ENCODE measurements at places on chromosomes 2 and 18.

GRCh38 chr2:149799013-149799705 is 211.6 kb upstream of the MMADHC start:
- no peak for DNase-seq

DNA sequence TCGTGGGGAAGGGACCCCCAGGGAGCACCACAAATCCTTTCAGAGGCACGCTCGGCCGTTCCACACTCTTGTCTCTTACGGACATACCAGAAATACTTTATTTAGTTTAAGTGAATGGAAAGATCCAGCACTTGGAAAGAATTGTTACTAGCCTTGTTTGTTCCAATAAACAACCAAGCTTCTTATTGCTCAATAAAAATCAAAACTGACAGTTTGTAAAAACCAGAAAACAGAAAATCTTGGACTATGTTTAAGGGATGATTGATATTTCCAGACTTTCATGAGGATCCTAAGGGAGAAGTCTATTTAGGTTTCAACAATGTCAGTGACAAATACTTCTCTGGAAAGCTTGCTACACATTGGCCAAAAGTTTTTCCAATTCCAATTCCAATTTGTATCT is 31.6 kb upstream of the CCBE1 start:
- DNase-seq: no peak

- DNase-seq: no peak
Measured at GRCh38 chr2:111171337-111171930, 50.7 kb downstream of the BCL2L11 start.

GRCh38 chr2:192437653-192438052 is 242.9 kb upstream of the TMEFF2 start:
- DNase-seq: no peak

DNA sequence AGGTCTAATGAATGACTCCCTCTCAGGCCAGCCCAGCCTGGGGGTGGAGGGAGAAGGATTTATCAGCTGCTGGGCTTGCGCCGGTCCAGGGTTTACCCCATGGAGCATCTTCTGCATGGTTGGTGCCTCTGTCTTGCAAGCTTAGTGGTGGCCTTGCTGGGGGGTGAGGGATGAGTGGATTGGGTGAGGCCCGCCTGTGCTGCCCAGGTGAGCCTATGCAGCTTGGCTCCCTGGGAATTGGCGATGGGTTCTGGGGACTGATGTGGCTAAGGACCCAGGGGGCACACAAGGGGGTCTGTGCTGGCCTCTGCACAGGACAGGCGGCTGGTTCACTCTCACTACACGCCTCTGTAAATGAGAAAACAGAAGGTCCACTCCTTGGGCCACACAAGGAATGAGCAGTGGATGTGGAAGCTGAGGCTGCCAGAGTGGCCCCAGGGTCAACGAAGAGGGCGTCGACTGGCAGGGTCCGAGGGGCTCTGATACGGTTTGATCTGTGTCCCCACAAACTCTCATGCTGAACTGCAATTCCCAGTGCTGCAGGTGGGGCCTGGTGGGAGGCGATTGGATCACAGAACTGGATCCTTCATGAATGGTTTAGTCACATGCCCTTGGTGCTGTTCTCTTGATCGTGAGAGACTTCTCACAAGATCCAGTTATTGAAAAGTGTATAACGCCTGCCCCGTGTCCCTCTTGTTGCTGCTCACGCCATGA is 151.6 kb upstream of the HDAC4 start:
- no peak for DNase-seq

DNA sequence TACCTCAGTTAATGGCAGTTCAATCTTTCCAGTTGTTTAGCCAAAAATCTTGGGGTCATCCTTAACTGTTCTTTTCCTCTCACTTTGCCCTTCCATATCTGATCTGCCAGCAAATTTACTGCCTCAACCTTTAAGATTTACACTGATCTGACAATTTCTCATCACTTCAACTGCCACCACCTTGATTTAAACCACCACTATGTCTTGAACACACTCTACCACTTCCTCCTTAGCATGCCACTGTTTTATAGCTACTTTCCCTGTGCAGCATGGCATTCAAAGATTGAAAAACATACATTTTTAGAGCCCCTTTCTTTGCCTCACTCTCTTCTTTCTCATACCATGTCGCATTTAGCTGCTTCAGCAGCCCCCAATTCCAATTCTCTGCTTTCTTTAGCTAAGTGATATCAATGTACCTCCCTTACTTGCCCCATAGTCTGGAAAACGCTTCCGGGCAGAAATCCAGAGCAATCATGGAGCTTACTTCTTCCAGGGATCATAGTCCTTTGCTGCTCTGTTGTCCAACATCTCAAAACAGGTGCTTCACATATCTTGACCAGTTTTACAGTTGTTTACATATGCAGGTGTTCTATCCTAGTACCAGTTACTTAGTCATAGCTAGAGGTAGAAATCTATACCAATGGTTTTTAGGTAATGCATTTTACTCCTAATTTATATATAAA is 10.9 kb downstream of the PGAP1 start:
- no peak for DNase-seq

- DNase-seq: no peak
Measured at GRCh38 chr2:200089756-200090109, 134.4 kb downstream of the MAIP1 start.

DNA sequence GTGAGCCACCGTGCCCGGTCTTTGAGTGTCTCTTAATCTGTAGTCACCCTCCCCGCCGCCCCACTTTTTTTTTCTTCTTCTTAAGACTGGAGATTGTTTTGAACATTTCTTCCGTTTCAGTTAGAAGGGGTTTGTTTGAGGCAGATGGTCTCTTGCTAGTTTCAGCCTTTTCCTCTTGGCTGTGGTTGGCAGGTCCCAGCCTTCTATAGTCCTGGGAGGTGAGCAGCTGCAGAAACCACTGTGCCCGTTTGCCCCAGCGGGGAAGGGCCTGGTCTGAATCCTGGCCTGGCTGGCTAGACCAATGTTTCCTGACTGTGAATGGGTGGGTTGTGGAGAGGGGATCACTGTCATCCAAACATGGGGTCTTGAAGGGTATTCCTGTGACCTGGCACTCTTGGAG is 30.1 kb upstream of the MCFD2 start:
- DNase-seq: no peak

DNA sequence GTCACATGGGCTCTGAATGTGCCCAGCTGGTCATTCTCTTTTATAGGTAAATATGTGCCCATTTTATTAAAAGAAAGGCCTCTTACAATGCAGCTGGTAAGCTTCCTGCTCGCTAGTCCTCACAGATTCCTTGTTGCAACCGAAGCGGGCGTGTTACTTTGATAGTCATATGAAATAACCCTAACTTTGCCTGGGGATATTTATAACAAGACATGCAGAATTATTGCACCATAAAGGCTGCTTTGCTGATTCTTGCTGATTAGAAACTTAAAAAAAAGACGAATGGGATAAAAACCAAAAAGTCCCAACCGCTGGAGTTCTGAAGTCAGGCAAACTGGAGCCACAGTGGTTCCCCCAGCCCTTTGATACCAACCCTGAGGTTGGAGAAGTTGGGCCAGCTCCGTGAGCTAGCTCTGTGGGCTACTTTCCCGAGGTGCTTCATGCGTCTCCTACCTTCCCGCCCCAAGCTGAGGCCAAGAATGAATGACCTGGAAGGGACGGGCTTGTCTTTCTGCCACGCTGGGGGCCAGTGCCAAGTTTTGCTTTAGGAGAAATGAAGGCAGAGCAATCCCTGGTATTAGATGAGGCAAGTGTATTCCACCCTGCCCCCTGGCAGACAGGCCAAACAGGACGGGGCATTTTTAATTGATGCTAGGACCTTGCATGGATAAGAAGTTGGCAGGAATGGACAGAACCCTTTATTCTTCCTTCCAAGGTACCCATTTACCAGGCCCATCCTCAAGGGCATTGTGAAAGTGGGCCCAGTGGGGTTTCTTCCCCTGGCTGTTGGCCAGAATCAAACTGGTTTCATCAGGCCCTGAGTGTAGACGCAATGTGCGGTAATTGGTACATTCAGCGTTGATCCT is 140.4 kb downstream of the KCTD1 start:
- DNase-seq: no peak

DNA sequence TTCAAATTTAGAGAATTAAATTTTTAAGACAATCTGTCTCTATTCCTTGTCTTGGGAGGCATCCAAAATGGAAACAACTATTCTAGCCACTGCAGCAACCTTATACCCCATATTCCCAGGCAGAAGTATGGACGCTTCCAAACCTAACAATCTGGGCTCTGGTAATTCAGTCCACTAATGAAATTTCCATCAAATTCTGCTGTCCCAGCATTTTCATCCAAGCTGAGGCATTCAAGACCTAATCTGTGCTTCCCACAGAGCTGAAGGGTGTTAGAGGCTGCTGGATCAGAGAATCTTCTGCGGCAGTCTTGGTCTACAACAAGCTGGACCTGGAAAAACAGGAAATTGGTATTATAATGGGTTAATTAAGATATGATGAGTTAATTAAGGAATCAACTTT is 42.5 kb upstream of the CYRIA start:
- DNase-seq: no peak

- DNase-seq: no peak
Measured at GRCh38 chr2:67663776-67664175, 266.6 kb downstream of the ETAA1 start.

GRCh38 chr2:69509011-69509749 is 71.9 kb upstream of the NFU1 start:
- DNase-seq: no peak

GRCh38 chr18:40058811-40059570 is 1896.0 kb upstream of the PIK3C3 start:
- no peak for DNase-seq

DNA sequence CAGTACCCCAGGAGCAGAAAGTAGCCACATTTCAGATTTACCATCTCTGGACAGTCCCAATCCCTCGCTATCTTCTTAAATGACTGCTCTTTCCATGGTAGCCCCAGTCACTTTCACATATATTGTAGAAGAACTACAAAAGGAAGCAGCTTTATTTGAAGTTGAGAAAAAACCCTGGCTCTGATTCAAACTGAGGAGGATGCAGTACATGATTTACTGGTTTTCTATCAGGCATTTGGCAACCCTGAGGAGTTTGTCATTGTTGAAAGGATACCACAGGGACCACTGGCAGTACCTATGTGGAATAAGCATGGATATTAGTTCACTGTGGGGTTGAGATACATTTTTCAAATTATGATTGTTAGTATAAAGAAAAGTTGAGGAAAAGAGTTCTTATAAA is 640.9 kb upstream of the SETBP1 start:
- DNase-seq: no peak

GRCh38 chr2:206641226-206641625 is 1.1 kb upstream of the FAM237A start:
- no peak for DNase-seq

DNA sequence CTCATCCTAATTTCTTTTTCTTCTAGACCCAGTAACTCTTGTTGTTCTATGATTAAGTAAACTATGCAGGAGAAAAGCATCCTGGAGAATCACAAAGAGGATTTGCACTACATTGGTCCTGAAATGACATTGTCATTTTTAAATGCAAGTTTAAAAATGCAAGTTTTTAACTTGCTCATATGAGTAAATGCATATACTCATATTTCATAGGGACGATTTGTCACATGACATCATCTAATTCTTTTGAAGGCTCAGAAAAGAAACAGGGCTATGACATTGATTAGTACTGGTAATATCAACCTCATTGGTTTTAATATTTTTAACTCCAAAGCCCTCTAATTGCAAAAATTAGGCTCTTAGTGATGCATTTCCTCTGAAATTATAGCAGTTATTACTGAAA is 324.4 kb downstream of the LRRTM1 start:
- DNase-seq: no peak

GRCh38 chr18:74493689-74494088 is 2.5 kb upstream of the CNDP2 start:
- DNase-seq: peak; percentile 17

DNA sequence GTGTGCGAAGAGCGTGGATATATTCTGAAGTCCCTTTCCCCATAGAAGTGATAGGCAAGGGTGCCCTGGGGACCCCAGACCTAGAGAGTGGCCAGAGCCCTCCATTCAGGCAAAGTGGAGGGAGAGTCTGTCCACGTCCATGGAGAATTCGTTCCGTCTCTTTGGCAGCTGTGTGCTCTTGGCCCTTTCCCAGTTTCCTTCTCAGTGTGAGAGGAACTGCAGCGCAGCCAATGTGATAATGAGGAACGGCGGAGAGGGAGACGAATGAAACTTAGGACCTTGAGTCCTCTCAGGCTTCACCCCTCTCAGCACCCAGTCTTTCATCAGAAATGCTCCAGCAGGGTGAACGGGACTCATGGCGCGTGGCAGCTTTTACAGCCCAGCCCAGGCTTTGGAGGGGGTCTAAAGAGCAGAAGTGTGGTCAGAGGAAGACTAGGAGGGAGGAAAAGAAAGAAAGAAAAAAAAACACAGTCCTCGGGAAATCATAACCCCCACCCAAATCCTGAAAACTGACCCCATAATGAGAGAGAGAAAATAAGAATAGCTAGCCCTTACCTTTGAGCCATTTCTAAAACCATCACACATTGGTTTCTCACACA is 95.0 kb upstream of the RIOK3 start:
- no peak for DNase-seq

GRCh38 chr2:203532957-203533658 is 2.0 kb downstream of the RAPH1 start:
- DNase-seq: no peak

DNA sequence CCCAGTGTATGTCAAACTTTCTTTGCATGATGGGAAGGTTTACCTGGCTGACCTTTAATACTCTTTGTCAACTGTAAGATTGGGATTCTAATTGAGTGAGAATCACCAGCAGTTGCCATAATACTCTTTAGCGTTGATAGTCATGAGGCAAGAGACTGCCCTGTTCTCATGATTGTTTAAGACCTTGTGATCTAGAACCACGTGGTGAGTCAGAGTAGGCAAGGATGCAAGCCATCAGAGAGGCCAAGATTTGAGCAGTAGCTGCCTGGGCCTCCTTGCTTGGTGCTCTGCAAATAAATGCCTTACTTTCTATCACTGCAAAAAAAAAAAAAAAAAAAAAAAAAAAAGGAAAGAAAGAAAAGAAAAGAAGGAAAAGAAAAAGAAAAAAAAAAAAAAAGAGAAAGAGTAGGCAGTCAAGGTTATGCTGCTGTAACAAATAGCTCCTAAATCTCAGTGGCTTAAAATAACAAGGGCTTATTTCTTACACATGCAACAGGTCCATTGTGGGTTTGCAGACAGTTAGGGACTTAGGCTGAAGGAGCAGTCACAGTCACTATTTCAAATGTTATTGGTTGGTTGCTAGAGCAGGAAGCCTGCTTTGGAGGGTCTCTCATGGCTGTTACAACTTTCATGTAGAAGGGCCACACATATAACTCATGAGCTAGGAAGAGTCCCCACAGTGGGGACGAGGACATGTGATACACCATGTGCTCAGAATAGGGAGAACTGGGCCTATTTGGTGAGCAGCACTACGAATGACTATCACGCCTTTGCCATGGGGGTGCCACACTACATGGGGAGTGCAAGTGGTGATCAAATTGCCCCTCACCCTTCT is 21.7 kb downstream of the IL1R2 start:
- no peak for DNase-seq

GRCh38 chr18:34787931-34788532 is 77.9 kb downstream of the DTNA start:
- DNase-seq: no peak
